ENCODE measurements at places on chromosomes 3 and 15. TPM values are rescaled to one million over a fixed set of nuclear protein-coding genes. Genes with fewer than 3 reads are reported as not detected.

SPATA12 gene
- not detected for total RNA-seq

CPB1 gene
- not detected for total RNA-seq

ADGRG7 gene
- not detected for total RNA-seq

DNA sequence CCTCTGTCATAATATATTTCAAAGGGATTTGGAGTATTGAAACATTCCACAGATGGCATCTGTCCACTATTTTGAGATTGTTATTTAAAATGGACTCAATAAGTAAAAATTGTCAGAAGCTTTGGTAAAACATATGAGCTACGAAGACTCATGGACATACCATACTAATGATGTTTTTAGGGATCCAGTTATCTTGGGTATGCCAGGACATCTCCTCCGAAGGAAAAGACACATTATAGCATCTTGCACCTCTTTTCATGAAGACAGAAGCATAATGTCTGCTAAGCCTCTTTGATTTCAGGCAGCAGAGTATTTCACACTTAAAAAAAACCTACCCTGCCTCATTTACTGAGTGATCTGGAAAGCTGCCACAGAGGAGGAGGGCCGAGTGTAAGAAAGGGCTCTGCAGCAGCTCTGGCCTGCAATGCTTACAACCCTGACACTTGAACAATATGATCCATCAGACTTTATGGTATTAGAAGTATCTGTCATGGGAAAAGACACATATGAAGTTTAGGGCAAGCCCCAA is 284.8 kb downstream of the TUSC7 start:
- no peak for DNase-seq
- no peak overlapping the region for H3K4me3 ChIP-seq
- H3K27me3 ChIP-seq = no peaks in the 10 kb centered on the region
- H3K36me3 ChIP-seq = no peaks in the 10 kb centered on the region

GRCh38 chr15:26376243-26376642 is 396.6 kb downstream of the GABRB3 start:
- H3K4me3 ChIP-seq = no peak overlapping the region
- no peak overlapping the region for H3K27ac ChIP-seq
- no peak for DNase-seq
- no peaks in the 10 kb centered on the region for H3K4me1 ChIP-seq
- H3K27me3 ChIP-seq = peaks cover 7% of the 10 kb centered on the region
- peaks cover 3% of the 10 kb centered on the region for H3K36me3 ChIP-seq

- peaks cover 28% of the 10 kb centered on the region for H3K4me1 ChIP-seq
- peaks cover 10% of the 10 kb centered on the region for H3K36me3 ChIP-seq
- no peak overlapping the region for H3K4me3 ChIP-seq
- DNase-seq = no peak
- H3K27ac ChIP-seq = no peak overlapping the region
Observed at GRCh38 chr3:149186219-149186618, 35.4 kb downstream of the CP start.

GRCh38 chr3:37787153-37787867 is 74.4 kb upstream of the CTDSPL start:
- no peaks in the 10 kb centered on the region for H3K27me3 ChIP-seq
- DNase-seq = no peak
- no peaks in the 10 kb centered on the region for H3K4me1 ChIP-seq
- H3K27ac ChIP-seq = no peak overlapping the region
- H3K4me3 ChIP-seq = no peak overlapping the region

DNA sequence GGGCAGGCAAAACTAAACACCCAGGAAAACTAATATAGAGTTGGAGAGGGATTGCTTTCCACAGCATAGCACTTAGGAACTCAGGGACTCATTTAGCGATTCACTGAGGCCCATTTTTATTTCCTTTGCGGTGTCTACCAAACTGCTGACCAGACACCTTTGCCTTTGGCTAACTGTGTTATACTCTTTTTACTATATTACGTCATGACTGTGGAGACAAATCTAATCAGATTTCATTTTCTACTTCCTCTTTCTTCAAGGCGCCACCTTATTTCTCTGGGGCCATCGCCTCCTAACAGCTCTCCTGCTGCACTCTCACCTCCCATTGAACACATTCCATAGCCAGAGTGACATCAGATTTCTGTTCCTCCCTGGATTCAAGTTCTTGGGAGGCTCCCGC is 215.7 kb upstream of the WNT5A start:
- peaks cover 12% of the 10 kb centered on the region for H3K4me1 ChIP-seq
- no peaks in the 10 kb centered on the region for H3K36me3 ChIP-seq
- no peak for DNase-seq
- no peaks in the 10 kb centered on the region for H3K27me3 ChIP-seq
- no peak overlapping the region for H3K4me3 ChIP-seq
- H3K27ac ChIP-seq = no peak overlapping the region
